Stimulated activated CD8-positive, alpha-beta memory T cell treated with anti-CD3 and anti-CD28 coated beads, Interleukin-7, amount 100 ng/mL, for 24 hours (primary cell): ENCODE measurements at places on chromosomes 3 and 15.

DNA sequence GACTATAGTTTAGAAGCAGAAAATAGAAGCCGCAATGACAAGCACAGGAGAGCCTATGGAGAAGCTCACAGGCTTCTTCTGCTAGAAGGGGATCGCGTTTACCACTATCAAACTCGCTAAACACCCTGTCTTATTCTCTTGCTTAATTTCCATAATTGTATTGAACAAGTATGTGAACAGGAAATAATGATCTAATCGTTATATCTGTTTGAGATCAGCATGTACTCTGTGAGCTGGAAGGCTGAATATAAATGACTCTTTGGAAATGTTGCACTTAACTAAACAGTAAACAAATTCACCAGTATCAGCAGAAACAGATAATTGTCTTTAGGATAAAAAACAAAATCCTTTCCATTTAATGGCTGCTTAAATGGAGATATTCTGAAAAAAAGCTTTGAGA, 15.0 kb downstream of the NEK10 start:
- no peak for DNase-seq

- no peak for DNase-seq
These were observed 124.3 kb upstream of the SPRED1 start for GRCh38 chr15:38128341-38128781.

DNA sequence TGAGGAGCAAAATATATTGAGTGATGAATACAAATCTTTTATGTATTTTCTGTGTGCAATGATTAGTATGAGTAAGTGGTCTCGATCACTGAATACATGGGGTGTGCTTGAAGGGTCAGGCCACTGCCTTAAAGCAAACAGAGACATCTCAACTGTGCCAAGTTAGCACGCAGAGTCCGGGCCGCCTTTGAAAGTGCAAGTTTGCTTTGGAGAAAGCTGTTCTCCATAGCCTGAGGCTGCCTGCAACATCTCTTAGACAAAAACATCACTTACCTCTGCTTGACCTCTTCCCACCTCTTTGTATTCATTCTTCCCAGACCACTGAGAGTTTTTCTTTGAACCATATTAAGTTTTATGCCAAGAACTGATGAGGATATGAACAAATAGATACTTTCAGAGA, 267.0 kb downstream of the ZBTB20 start:
- DNase-seq: no peak

GRCh38 chr3:109375975-109376374, 38.6 kb upstream of the DPPA4 start:
- DNase-seq: no peak

- no peak for DNase-seq
These were observed 1.3 kb downstream of the ADAMTS9 start for GRCh38 chr3:64686446-64686908.

DNA sequence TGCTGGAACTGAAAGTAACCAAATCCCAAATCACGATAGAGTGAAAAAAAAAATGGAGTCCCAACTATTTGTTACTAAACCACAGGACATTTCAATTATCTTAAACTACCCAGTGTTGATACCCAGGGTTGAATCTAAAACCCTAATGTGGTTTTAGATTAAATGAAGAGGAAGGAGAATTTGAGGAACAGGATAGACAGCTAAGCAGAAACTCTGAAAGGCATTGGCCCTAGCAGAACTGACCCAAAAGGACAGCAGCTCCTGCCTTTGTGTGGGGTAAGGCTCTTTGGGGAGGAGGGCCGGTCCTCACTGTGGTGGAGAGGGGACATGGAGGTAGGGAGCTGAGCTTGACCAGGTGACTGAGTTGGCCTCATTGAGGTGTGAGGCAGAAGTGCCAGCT, 30.7 kb upstream of the SNRK start:
- no peak for DNase-seq

DNA sequence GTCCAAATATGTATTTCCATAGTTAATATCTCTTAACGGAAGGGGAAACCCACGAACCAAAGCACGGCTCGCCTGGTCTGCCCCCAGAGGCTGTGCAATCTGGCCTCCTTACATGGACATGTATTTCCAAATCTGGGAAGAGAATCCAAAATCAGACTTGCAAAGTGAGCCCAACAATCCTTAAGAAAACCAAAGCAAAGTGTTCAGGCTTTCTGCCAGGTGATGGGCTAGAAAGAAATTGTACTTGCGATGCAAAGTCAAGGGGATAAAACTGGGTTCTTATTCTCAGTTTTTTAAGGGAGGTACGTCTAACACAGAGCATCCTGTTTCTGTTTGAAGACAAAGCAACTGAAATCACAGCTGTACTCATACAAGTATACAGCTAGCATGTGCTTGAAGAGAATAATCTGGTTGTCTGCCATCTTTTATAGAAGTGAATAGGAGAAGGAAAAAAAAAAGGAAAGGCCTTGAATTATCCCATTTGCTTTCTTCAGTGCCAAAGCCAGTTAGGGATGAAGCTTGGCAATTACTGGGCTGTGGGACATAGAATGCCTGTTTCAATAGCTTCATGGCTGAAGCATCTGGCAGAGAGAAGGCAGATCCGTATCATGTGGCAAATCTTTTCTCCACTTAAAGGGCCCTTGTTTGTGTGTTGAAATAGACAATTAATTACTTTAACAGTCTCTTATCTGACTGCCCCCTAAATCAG, 48.4 kb downstream of the LRIG1 start:
- DNase-seq: no peak

GRCh38 chr3:36381311-36381956, 1.1 kb downstream of the STAC start:
- DNase-seq: no peak

GRCh38 chr3:159263750-159264553, 462.1 kb downstream of the MFSD1 start:
- DNase-seq: no peak

DNA sequence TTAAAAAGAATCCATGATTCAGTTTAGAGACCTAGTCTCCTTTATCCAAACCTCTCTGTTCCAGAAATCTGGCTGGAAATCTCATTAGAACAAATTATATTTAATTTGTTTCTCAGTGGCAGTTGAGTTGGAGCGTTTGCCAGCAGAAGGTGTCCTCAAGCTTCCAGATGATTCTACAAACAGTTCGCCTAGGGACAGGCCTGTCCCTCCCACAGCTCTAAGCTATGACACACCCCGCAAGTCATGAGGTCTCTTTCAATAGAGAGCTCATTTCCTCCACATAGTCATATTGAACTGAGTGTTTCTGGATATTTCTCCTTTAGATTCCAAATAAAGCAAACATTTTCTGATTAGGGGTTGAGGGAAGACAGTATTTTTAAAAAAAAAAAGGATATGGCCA, 230.3 kb downstream of the ATP8B4 start:
- DNase-seq: no peak

GRCh38 chr3:6416049-6416661, 444.8 kb upstream of the GRM7 start:
- DNase-seq: no peak

- no peak for DNase-seq
These were observed 2.5 kb upstream of the MECOM start for GRCh38 chr3:169666076-169666375.

- DNase-seq: no peak
These were observed 59.8 kb upstream of the MEX3B start for GRCh38 chr15:82105451-82106215.

- no peak for DNase-seq
These were observed 46.6 kb downstream of the APH1B start for GRCh38 chr15:63323798-63324563.

- DNase-seq: no peak
These were observed 38.9 kb upstream of the SNTN start for GRCh38 chr3:63613561-63613960.

GRCh38 chr3:117252208-117252607, 542.6 kb downstream of the TUSC7 start:
- no peak for DNase-seq

GRCh38 chr3:151443583-151443982, 17.3 kb downstream of the IGSF10 start:
- DNase-seq: no peak

- no peak for DNase-seq
These were observed 99.8 kb upstream of the STRIT1 start for GRCh38 chr3:155393316-155393715.

DNA sequence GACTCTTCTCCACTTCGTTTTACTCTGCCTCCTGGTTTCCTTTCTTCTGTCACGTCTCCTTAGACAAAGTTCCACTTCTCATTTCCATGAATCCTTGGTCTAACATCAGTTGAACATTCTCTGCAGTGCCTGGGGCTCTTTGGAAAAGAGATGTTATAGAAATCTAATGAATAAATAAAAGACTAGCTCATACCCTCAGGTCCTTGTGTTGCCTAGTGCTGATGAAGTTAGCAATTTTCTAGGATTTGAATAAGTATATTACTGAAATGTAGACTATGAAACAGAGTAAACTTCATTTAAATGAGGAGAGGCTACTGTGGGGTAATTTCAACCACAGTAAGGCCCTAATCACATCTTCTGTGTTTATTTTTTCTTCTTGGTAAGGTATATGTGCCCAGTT, 146.9 kb upstream of the CADPS start:
- no peak for DNase-seq

DNA sequence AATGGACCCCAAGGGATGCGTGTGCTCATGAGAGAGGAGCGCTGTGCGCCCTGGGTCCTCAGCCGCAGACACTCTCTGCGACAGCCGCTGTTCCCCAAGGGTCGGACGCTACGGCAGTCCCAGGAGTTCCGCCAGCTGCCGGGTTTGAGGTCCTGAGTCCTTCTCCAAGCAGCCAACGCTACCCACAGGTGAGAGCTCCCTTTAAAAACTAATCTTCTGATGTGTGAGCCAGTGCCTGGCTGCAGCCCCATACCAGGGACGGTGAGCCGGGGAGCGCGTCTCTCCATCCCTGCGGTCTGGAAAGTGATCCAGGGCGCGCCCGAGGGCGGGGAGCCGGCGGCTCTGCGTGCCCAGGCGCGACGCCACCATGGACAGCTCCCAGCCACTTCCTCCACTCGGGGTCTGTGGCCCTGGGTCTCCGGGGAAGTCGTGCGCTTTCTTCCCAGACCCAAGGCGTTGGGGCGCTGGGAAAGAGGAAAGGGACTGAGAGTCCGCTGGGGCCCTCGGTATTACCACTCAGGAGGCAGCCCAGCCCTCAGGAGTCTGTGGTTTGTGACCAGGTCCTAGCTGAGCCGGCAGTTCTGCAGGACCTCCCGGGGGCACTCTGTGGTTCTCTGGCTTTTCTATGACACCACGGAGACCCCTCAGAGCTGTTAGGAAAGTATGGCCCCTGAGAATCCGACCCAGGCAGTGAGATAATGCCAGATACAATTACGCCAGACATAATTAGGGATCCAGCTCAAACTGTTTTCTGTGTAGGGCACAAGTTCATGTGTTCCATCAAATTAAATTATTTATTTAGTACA, 1.4 kb downstream of the CEMIP start:
- DNase-seq: peak; percentile 8

DNA sequence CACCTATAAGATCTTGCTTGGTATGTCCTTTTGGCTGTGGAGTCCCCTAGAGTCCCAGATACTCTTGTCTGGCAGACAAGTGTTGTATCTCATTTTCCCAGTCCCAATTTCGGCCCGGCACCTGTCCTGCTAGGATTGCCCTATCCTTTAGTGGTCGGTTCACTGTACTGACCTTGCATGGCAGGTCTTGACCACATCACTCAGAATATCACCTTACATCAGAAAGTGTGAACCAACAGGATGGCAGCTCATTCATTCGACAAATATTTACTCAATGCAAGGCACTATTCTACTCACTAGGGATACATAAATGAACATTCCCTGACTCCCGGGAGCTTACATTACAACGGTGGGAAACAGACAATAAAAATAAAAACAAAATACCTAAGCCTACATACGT, 5.7 kb upstream of the CCDC80 start:
- DNase-seq: no peak

DNA sequence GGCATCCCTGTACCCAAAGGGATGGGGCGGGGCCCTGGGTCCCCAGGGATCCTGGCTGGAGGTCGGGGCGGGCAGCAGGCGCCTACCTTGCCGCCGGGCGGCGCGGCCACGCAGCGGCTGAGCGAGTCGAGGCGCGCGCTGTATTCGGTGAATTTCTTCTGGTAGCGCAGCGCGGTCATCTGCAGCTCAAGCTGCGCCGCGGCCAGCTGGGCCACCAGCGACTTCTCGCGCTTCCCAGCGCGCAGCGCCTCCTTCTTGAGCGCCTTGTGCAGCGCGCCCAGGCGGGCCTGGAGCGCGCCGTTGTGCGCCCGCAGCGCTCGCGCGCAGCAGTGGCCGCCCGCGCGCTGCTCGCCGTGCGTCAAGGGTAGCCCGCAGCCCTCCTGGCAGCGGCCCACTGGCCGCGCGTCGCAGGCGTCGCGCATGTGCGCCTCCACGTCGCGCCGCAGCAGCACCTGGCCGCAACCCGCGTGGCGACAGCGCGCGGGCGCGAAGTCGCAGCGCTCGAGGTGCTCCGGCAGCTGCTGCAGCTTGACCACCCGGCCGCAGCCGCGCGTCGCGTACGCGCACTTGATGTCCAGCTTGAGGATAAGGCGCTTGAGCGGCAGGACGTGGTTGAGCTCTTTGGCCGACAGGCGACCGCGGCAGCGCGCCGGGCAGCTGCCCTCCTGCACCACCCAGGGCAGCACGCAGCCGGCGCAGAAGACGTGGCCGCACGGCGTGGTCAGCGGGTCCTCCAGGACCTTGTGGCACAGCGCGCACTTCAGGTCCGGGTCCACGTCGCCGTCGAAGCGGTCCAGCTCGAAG, 522 bp downstream of the PDZRN3 start:
- no peak for DNase-seq

DNA sequence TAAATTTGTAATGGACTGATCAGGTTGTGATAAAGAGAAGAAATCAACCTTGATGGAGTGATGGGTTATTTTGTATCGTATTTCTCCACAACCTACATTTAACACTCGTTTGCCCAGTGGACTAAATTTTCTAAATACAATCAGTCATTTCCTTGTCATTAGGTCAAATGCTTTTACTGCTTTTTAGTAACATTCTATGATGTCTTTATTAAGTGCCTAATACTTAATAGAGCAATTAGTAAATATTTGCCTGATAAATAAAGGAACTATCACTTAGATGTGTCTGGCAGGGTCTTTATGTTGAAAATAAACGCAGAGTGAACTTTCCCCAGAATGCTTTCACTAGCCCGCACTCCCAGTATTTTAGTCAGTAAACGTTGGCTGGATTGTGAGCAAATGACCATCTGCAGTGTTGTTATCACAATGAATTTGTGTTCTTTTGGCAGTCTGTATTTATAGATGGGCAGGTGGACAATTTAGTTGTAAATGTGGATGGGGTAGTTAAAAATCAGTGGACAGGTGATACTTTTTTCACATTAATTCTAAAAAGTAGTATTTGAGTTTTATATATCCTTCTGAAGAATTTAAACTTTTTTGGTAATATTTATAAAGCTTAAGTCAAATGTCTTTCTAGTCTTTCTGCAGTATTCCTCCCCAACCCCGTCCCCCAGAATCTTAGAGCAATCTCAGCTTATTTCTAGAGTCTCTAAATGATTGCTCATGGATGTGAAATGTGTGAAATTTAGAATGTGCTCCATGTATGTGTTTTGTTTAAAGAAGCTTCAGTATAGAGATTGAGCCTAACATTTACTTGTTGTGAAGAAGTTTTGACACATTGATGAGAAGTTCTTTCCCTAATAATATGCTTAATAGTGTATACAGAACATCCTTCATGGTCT, 4.9 kb downstream of the USP3 start:
- no peak for DNase-seq

- no peak for DNase-seq
These were observed 42.5 kb upstream of the ABHD10 start for GRCh38 chr3:111936191-111936841.
